ENCODE measurements at places on chromosomes 4 and X.
A peak's percentile ranks its signal among the peaks of the same experiment; 100 is the strongest.

DNA sequence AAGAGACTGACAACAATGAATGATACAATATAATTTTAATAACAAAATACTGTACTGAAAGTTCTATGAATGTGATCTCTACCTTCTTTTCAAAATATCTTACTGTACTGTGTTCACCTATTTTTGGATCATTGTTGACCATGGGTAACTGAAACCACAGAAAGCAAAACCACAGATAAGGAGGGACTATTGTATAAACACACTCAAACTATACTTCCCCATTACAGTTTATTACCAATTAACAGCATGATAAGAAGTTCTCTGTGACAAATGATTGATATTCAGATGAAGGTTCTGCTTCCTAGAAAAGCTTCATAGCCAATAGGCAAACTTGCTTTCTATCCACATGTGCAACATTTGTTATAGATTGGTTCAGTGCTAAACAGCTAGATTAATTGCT is 50.1 kb downstream of the GABRG1 start:
- DNase-seq: no peak

DNA sequence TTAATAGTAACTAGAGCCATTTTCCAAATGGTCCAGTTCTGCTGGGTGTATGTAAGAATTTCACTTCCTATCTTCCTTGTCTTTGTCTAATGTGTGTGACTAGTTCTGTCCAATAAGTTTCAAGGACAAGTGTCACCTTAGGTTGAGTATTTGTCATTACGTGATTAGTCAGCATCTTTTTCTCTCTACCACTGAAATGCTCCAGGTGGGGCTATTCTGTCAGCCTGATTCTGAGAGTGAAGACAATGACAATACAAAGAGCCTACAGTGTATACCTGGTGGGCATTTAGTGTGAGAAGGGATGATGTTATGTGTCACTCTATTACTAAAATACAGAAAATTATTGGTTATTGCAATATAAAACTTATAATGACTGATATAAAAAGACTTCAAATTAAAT is 876.3 kb downstream of the C4orf33 start:
- DNase-seq: no peak

- no peak for DNase-seq
Observed at GRCh38 chr4:76226418-76226817, 12.8 kb upstream of the SCARB2 start.

GRCh38 chr4:183797445-183798300 is 107.4 kb upstream of the STOX2 start:
- peak; percentile 93 for DNase-seq

DNA sequence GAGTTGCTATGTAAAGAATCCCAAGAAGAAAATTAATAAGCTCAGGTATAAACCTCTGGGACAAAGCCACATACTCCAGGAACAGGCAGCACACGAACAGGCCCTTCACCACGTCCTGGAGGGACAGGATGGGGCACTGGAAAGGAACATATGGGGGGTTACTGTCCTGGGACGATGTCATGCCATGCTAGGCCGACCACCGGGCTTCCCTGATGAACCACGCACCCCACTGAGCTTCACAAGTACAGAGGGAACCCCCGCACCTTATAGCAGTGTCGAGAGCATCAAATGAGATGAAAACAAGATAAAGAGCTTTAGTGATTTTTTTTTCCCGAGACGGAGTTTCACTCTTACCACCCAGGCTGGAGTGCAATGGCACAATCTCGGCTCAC is 19.1 kb downstream of the NOP14 start:
- DNase-seq: no peak

DNA sequence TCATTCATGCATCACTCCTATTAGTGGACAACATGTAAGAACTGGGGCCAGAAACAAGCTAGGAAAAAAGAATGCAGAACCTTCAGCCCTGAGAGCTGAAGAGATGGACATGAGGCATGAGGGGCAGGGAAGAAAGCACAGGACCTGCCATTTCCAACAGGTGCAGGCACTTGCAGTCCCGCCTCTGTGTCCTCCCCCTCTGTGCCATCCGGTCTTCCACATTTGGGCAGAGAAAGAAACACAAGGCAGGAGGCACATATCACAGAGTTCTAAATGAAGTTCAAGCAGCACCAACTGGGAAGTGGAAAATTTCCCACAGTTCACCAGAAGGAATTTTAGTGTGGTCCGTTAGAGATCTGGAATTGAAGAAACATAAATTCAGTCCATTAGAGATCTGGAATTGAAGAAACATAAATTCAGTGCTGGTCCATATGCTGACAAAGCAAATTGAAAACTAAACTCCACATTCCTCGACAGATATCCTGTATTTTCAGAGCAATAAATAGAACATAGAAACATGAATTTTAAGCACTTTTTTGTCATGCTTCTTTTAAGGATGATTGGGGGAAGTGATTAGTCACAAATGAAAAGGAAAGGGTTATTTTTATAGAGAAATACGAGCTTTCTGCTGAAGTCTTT is 57.2 kb upstream of the DAPP1 start:
- no peak for DNase-seq

DNA sequence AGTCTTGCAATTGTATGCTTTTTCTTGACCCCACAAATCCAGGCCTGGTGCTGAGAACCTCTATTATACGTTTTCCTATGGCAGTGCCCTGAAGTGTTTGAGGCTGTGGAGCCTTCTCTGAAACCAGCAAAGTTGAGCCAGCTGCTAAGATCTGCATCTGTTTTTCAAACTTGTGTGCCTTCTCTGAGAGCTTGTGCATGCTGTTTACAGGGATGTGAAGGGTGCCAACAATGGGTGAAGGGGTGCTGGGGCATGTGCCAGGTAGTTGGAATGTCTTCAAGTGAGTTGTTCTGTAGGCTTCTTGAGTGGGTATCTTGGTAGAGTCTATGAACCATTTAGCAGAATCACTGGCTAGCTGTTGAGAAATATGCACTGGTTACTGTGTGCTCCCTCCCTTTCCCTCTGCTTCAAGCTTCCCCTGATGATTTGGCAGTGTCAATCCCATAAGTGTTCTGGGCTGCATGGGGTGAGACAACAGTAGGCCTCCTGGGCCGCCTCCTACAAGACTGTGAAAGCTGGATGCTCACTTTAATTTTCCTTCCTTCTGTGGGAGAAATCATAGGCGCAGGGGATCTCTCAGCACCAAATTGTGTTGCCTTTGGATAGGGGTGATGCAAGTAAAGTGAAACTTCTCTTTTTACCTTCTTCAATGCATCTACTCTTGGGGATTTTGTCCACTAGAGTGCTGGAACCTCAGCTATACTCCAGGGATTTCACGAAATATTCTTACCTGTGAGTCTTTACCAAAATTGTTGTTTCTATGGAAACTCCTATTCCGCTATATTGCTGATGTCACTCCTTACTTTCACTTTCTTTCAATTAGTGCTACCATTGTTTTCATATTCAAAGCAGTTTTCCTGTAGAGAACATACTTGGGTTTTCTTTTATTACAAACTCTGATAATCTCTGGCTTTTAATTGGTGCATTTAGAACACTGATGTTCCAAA is 30.0 kb downstream of the ITM2A start:
- no peak for DNase-seq

GRCh38 chrX:124211312-124211942 is 121.0 kb upstream of the TEX13D start:
- DNase-seq: no peak

DNA sequence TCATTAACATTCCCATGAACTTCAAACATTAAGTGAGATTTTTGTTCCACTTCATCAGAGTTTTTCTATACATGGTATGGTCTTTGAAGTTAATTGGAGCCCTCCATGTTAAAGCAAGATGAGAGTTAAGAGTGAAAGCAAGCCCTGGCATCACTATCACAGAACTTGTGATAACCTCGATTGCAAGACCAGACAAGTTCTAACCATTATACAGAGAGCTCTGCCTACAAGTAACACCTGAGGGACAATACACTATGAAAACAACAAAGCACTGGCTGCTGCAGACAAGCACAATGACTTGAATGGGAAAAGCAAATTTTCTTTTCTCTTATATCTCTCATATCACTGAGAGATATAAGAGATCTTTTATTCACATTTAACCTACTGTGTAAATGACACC is 126.6 kb upstream of the GYPA start:
- DNase-seq: no peak

GRCh38 chr4:68175562-68176155 is 46.0 kb upstream of the TMPRSS11F start:
- peak; percentile 11 for DNase-seq

- no peak for DNase-seq
Observed at GRCh38 chr4:135371137-135371536, 1169.5 kb upstream of the PABPC4L start.

DNA sequence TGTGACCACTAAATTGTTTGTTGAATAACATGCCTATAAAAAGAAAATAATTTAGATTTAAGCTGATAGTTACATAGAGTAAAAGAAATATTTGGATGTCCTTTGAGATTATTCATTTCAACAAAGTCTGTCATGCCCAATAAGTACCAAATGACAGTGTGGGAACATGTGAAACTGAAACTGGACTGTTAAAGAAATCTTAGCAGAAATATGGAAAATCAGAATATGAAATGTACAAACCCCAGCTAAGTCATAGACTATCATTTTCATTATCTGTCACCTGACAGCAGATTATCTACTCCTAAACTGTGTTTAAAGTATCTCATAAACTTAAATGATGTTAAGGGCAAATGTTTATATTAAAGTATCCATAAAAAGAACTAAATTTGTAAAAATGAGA is 437.8 kb upstream of the FAM241A start:
- DNase-seq: no peak

Measured in right kidney (tissue), 9 donors.